ENCODE measurements at places on chromosomes 1 and 21.
A peak's percentile ranks its signal among the peaks of the same experiment; 100 is the strongest.

GRCh38 chr1:58159434-58159830 is 387.1 kb downstream of the OMA1 start:
- DNase-seq: no peak

DNA sequence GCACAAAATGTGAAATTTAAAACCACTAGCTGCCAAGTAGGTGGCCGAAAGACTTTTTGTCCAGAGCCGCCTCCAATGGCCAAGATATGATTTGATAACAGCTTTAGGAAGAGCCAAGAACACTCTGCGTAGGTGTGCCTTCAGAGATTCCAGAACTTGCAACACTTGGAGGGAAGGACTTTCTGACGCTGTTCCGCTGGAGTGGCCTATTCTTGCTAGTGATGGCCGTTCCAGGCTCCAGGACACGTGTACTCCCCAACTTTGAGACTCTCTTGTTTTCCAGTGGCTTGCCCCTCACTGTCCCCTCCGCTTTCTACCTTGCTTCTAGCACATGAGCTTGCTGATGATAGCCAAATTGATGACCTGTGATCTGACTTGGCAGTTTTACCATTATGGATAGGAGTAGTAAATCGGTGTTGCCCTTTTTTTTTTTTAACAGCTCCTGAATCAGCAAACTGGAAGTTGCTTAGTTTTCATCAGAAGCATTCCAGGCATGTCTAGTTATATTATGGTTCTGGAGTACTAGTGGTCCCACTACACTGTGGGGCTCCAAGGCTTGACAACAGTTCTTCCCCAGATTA is 1.0 kb downstream of the PRDX6 start:
- DNase-seq: peak; percentile 8

GRCh38 chr1:239952348-239953308 is 139.1 kb upstream of the FMN2 start:
- no peak for DNase-seq

- DNase-seq: no peak
Measured at GRCh38 chr1:212485913-212486618, 53.3 kb downstream of the NENF start.

DNA sequence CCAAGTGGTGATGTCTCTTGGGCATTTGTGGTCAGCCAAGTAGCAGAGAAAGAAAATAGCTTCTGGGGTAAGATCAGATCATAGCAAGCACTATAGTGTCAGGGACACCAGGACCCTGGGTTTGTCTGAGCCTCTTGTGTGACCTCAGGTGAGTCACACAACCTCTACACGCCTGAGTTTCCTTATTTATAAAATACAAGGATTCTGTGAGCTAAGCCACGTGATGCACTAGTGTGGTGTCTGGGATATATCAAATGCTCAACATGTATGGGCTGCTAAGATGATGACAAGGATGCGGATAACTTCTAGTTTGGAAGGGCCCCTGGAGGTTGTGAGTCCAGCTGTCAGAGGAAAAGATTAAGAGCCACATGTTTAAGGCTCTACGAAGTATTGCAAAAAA is 24.5 kb upstream of the ZNF436 start:
- DNase-seq: no peak

DNA sequence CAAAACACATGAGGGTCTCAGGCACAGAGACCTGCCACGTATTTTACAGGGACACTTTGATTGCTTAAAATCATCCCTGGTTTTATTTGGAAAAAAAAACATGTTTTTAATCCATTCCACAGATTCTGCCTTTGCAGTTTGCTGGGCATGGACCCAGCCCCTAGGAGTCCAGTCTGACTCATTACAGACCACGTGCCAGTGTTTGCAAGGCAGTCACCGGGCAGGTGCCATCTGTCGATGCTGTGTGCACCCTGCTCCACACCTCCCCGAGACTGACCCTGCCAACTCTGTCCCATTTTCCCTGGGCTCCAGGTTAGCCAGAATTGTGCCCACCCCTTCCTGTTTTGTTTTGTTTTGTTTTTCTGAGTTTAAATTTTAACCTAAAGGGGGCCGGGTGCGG is 148.4 kb upstream of the TMEM51 start:
- DNase-seq: peak; percentile 11

All from substantia nigra (tissue), 51 donors.